B cell (primary cell): ENCODE measurements at places on chromosomes 1 and 21. TPM values are rescaled to one million over a fixed set of nuclear protein-coding genes. Genes with fewer than 3 reads are reported as not detected.

Gene KIRREL1
- not detected in 2 replicates for total RNA-seq

Gene UTS2
- 5.0 and 5.5 TPM in 2 replicates for total RNA-seq

Gene ISG15
- total RNA-seq, result 25.2 and 28.3 TPM in 2 replicates

Gene LAMC2
- 0.10 TPM in 1 of 2 replicates, not detected in the other for total RNA-seq

Gene SFPQ
- 411 and 412 TPM in 2 replicates for total RNA-seq

Gene AMY2A
- total RNA-seq, result not detected in 2 replicates

Gene S100A3
- not detected in 2 replicates for total RNA-seq

Gene CAPN8
- total RNA-seq, result 0.29 and 0.37 TPM in 2 replicates
